Endothelial cell of umbilical vein (primary cell): ENCODE measurements at places on chromosomes 7 and 10. TPM values are rescaled to one million over a fixed set of nuclear protein-coding genes. Genes with fewer than 3 reads are reported as not detected.

The RSPH10B2 gene
- not detected in 2 replicates for total RNA-seq

The CEP41 gene
- total RNA-seq, result 25.9 and 26.8 TPM in 2 replicates

The GIMAP1 gene
- total RNA-seq, result 11.8 and 11.9 TPM in 2 replicates

The SPRN gene
- total RNA-seq, result 0.13 TPM in 1 of 2 replicates, not detected in the other

The UNCX gene
- total RNA-seq, result not detected in 2 replicates

The FFAR4 gene
- not detected in 2 replicates for total RNA-seq

DNA sequence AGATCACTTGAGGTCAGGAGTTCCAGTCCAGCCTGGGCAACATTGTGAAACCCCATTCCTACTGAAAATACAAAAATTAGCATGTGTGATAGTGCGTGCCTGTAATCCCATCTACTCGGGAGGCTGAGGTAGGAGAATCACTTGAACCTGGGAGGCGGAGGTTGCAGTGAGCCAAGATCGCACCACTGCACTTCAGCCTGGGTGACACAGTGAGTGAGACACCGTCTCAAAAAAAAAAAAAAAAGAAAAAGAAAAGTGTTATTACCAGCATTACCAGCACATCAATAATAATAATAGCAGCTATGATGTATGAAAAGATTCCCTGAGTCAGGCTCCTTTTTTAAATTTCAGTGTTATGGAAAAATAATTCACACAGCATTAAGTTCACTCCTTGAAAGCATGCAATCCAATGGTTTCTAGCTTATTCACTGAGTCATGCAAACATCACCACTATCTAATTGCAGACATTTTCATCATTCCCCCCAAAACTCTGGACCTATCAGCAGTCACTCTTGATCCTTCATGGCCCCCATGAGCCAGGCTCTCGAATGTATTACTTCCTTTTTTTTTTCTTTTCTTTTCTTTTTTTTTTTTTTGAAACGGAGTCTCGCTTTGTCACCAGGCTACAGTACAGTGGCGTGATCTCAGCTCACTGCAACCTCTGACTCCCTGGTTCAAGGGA lies 228.4 kb downstream of the FANK1 start:
- no peak for DNase-seq

- DNase-seq, result no peak
Measured at GRCh38 chr10:62024026-62024701, 122.7 kb downstream of the ARID5B start.

- DNase-seq, result no peak
Measured at GRCh38 chr10:71378336-71379117, 18.2 kb upstream of the CDH23 start.

DNA sequence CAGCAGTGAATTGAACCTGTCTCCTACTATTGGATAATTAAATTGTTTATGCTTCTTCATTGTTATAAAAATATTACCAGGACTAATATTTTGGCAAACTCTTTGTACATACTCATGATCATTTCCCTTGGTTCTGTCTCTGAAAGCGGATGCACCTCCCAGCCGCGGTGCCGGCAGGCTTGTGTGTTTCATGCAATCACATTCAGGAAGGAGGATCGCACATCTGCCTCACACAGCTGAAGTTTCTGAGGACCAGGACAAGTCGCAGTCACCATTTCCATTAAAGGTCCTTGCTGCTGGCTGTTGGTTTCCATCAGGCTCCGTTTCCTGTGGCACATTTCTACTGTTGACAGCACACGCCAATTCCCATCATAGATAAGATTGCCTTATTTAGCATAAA lies 117.8 kb upstream of the SHH start:
- no peak for DNase-seq
